T-cell (primary cell): ENCODE measurements at places on chromosomes 7 and 10. TPM values are rescaled to one million over a fixed set of nuclear protein-coding genes. Genes with fewer than 3 reads are reported as not detected.

GRCh38 chr10:103111918-103112877 lies 80.9 kb downstream of the NT5C2 start:
- DNase-seq, result no peak

The TDRD1 gene
- 0.38 TPM for total RNA-seq

The ADIRF gene
- total RNA-seq, result 0.41 TPM

The TMEM72 gene
- total RNA-seq, result not detected

The TUBGCP2 gene
- 77.1 TPM for total RNA-seq

GRCh38 chr7:122604251-122604650 lies 94.7 kb downstream of the RNF133 start:
- no peak for DNase-seq

DNA sequence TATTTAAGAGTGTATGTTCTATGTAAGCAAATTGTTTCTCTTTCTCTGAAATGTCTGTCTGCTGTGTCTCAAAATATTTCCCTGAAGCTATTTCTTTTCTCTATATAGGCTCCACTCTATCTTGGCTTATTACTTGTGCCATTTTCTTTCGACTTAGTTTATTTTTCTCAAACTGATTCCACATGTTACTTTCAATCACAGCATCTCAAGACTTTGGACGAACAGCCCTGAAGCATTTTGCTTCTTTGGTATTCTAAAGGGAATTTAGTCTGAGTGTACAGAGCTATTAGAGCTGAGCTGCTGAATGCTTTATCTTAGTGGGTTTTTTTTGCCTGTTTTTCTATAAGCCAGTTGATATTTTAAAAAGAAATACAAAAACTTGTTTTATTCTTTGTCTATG lies 95.7 kb downstream of the PLXDC2 start:
- no peak for DNase-seq

DNA sequence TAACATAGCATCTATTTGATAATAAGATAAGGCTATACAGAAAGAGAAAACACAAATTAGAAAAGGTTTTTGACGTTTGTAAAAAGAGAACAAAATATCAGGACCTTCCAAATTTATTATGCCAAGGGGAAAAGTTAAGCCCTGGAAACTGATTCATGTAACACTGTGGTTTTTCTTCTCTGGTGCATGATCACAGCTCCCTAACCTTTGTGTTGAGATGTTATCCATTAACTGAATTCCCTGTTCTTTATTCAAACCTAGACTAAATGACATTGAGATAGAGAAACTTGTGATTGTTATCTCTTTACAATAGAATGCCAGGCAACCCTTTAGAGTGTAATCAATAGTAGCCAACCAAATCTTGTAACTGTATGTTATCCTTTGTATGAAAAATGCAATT lies 141.5 kb upstream of the NRG3 start:
- DNase-seq, result no peak

GRCh38 chr10:116849248-116850057 lies at the start of gene ENO4:
TSS of gene ENO4 (plus strand) at chr10:116849499. CDS start at chr10:116849567, 68 bp downstream.
- no peak for DNase-seq

- DNase-seq, result no peak
These were observed 192.7 kb downstream of the CELF2 start for GRCh38 chr10:11210211-11210922.

DNA sequence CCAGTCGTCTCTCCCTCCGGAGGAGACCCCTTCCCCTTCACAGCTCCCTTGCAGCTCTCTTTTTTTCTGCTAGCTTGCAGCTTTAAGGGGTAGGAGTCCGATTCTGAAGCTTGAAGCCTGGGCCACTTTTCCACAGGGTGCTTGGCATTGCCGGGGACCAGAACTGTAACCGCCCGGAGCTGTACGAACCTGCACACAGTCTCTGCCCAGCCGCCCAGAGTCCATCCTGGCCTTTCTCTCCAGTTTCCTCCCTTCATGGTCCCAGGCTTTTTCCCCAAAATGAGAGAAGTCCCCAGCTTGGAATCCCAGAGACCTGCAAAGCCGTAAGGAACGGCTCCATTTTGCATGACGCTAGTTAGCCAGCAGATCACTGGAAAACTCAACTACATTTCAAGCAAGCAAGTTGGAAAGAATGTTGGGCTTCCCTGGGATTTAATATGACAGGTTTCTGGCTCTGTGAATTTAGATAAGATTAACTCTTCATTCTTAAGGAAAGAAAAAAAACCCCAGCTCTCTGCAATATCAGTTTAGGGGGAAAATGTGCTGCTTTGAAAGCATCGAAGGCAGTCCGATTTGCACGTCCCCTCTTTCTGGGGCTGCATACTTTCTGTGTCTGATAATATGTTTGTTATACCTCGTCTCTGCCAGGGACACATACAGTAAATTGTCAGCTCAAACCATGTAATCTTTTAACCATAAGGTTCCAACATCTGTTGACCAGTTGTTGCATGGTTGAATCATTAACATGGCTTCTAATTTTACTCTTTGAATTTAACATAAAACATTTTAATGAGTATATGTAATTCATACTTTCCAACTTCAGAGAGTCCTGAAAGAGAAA lies 190.0 kb upstream of the LYZL2 start:
- no peak for DNase-seq

The SLC26A5 gene
- total RNA-seq, result not detected

- DNase-seq, result no peak
These were observed 54.9 kb upstream of the ANK3 start for GRCh38 chr10:60444494-60445064.

DNA sequence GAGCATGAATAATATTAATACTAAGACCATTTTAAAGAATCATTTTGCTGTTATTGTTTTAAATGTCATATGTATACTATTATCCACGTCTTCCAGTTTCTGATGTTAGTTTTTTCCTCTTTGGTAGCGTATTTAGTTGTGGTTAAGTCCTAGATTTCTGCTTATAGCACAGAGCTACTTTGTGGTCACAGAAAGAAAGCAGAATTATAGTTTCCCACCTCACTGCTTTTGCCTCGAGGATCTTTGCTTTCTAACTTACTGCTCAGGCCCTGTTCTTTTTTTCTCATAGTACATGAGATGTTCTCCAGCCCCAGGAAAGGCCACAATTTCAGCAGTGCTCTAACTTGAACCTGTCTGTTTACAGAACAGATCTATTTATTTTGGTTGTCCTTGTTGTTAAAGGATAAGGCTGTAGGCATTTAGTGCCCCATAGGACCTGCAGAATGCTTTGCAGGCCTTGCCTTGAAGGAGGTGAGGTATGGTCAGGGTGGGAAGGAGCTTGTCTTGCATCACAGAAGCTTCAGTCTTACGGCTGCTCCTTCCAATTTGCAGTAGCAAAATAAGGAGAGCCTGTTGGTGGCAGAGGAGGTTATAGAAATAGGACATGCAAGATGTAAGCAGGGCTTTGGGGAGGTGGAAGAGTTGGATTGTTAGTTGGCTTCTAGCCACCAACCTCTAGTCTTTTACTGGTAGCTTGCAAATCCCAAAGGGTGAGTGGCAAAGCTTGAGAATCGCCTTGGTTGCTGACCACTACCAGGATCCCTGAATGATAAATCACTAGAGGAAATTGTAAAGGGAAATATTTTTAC lies 129.1 kb downstream of the LRRC4 start:
- no peak for DNase-seq

DNA sequence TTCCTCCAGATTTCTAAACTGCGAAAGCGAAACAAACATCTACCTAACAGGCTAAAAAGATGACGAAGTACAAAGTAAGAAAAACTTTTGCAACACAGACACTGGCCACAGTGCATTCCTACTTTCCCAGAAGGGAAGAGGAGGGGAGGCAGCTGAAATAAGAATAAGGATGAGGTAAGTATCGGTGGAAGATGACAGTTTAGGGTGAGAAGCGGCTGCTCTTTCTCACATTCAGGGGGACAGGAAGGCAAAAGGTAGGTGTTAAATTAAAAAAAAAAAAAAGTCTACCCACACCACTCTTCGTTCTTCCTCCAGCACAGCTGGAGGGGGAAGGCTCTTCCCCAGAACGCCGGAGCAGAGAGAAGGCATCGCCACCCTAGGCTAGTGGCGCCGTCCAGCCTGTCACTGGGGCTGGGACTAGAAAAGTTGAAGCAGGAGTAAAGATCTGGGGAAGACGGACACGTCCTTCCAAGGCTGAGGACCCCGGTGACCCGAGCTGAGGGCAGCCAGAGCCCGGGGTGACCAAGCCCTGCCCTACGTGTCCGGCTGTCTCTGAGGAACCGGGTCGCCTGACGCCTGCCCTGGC lies 846 bp downstream of the DNAJC1 start:
- DNase-seq, result peak; percentile 29

GRCh38 chr10:12973149-12973718 lies 28.3 kb downstream of the CCDC3 start:
- DNase-seq, result no peak

DNA sequence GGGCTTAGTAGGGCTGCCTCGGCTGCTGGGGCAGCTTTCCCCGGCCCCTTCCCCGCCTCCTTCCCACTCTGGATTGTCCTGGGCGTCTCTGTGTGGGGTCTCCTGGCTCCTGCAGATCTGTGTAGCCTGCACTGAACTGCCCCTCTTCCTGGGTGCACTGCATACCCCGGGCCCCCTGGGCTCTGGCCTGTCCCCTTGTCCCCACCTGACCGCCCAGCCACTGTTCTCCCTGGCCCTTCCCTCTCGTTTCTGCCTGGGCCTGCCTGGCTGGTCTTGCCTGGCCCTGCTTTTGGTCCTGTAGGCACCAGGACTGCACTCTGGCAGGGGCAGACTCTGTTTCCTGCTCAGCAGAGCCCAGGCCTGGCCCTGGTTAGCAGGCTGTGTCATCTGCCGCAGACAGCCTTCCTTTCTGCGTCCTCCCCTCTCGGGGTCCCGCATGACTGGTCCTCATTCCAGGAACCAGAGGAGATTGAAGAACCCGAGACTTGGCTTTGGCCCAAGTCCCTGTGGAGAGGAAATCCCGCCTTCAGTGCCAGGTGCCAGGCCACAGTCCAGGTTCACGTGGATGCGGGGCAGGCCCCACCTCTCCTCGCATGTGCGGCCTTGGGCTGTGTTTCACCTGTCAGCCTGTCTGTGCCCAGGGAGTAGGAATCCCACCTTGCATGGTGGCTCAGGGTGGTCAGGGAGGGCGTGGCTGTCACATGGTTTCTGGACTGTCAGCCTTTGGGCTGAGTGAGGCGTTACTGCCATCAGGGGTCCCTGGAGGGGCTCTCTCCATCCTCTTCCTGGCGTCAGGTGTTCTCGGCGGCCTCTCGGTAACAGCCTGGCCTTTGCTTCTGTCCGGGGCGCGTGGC lies 9.2 kb downstream of the INPP5A start:
- DNase-seq, result no peak

- DNase-seq, result no peak
These were observed 664.9 kb downstream of the SUGCT start for GRCh38 chr7:40799493-40800403.

DNA sequence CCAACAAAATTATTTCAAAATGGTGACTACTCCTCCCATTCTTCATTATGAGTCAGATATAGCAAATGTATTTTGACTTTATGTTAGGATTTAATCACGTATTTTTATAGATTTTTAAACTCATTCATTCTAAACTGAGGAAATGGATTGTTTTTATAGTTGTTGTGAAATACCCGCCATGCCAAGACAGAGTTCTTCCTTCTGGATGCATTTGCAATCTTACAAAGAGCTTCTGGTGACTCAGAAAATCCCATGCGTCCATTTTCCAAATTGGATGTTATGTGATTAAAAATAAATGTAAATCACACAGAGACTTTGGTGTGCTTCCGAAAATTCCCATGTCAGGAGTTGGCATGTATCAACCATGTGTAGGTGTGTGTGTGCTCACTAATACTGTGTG lies 179.3 kb downstream of the TRIL start:
- no peak for DNase-seq

GRCh38 chr10:72229261-72230251 lies 13.5 kb upstream of the ASCC1 start:
- no peak for DNase-seq

DNA sequence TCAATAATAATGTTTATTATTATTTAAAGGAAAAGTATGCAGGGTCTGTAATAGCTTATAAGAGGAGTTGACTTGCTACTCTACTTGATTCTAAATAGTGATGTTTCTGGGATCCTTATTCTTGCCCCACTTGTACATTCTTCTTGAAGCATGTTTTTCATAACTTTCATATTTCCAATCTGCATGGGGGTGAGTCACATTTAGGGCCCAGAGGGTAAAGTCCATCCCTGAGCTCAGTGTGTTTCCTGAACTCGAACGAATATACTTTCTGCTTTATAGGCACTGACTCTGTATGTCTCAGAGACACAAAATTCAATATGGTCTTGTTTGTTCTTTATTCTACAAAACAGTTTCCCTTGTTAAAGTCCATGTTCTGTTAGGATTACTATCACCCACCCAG lies 61.0 kb upstream of the SMIM30 start:
- no peak for DNase-seq

DNA sequence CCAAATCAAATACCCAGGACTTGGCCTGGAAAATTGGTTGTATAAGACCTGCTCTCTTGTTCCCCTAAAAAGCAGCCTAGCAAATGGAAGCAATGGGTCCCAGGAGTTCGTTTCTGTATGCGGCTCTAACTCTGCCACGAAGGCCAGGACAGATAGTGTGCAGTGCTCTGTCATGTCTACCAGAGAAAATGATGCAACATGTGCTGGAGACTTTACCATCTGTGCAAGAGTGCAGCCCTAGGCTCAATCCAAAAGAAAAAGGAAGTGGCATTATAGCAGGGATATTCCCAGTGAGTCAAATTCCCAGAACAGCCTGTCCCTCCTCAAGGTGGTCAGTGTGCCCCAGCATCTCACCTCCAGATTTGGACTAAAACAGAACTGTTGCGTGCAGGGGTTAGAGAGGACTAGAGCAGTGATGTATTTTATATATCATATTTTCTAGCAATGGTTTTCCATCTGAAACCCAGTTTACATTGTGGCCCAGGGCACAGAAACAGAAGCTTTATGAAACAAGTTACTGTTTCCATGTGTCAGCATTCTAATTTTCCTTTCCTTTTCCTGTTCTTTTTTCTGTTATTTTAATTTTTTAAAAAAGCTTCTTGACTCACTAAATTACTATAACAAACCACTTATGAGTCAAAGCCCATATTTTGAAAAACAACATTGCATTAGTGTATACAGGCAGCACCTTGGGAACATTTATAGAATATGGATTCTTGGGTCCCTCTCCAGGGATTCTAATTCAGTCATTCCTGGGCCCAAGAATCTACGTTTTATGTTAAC lies 311.2 kb downstream of the RNLS start:
- DNase-seq, result no peak

The TMEM270 gene
- not detected for total RNA-seq

DNA sequence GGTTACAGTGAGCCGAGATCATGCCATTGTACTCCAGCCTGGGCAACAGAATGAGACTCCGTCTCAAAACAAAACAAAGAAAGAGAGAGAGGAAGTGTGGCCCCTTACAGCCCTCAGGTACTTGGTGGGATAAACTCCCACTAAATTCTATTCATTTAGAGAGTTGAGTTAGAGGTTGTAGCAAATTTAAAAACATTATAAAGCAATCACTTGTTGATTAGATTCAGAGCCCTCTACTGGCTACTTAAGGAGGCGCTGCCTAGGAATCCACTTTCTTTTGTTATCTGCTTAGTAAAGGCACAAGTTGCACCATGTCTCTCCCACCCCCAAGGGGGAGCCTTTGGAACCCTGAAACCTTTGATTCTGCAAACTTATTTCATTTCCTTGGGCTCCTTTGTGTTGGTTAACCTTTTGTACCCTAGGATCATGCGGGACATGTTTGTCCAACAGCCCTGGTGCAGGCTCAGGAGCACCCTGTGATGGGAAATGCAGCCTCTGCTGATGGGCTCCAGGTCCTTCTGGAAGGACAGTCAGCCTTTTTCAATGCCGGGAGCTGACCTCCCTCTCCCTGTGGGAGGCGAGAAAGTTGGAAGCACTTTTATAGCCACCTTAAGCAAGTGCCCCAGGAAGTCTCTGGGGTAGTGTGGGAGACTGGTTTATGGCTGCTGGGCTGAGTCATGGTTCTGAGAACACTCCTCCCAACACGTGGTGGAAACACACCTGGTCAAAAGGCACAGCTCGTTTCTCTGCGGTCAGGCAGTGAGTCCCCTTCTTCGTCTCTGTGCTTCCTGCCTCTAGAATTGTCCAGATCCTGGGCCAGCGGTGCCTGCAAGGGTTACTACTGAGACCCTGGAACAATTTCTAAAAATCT lies 2.3 kb downstream of the HKDC1 start:
- DNase-seq, result peak; percentile 32
